Left ventricle myocardium superior (tissue), 1 donor: ENCODE measurements at places on chromosomes 3 and 15.

- no peak for DNase-seq
These were observed 33.7 kb downstream of the PRR20G start for GRCh38 chr3:127254033-127254644.

DNA sequence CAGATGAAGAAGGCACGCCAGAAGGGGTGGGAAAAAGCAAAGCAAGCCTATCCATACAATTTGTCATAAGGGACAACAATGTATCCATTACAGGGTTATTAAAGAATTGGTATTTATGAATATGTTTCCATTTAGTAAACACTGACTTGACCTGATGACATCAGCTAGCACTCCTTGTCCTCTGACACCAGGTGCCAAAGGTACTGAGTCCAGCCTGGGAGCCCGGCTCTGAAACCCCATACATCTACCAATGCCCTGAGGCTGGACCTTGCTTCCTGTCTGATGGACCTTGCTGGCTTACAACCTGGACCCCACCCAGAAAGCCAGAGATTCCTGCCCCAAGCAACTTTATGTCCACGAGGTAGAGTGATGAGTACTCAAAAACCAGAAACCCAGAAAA is 263.0 kb upstream of the ATP11B start:
- DNase-seq: no peak

GRCh38 chr3:16179771-16180736 is 5.6 kb downstream of the GALNT15 start:
- no peak for DNase-seq

- no peak for DNase-seq
These were observed 23.1 kb downstream of the PLA2G4F start for GRCh38 chr15:42133356-42133755.

DNA sequence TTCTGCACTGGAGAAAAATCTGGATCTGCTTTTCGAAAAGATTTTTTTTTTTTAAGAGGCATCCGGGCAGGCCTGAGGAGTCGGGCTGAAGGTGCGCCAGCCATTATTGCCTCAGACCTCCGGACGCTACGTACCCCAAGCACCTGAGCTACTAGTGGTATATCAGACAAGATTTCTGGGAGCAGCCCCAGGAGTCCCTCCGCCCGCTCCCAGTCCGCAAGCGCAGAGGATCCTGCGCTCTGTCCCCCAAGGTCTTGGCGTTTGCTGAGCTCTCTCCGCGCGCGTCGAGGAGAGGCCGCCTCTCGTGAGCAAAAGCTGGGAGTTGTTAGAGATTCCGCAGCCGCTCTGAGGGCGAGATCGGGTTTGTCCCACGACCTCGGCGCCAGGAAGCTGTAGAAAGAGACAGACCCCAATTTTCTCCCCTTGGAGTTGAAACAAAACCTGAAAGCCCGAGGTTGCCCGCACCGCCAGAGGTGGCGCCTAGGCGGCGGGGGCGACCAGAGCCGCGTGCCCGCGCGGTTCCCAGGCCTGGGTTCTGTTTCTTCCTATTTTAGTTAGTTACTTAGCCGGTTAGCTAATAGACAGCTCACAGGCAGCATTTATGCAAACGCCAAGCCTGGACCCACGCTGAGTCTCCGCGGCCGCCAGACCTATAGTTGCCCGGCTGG is 72.5 kb upstream of the POLG start:
- DNase-seq: no peak

GRCh38 chr3:194481103-194481502 is 5.7 kb downstream of the ATP13A3 start:
- no peak for DNase-seq

DNA sequence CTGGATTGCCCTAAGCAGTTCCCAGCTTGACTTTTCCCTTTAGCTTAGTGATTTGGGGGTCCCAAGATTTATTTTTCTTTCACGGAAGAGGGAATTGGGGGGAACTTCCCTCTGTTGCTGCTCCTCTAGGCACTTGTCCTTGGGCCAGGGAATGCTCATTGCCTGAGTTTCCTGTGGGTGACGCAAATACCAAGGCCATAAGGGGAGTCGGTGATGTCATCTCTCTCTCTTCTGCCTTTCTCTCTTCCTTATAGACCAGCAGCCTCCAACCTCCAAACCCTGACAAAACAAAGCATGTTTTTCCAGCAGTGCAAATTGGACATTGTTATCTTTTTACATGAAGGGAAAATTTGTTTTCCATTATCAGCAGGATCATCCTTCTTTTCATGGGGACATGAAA is 120.2 kb downstream of the ITPR1 start:
- DNase-seq: no peak

- DNase-seq: no peak
These were observed 72.6 kb upstream of the TNFSF10 start for GRCh38 chr3:172595664-172596393.
